MCF 10A (cell line): ENCODE measurements at places on chromosomes 4 and X. TPM values are rescaled to one million over a fixed set of nuclear protein-coding genes. Genes with fewer than 3 reads are reported as not detected.

DNA sequence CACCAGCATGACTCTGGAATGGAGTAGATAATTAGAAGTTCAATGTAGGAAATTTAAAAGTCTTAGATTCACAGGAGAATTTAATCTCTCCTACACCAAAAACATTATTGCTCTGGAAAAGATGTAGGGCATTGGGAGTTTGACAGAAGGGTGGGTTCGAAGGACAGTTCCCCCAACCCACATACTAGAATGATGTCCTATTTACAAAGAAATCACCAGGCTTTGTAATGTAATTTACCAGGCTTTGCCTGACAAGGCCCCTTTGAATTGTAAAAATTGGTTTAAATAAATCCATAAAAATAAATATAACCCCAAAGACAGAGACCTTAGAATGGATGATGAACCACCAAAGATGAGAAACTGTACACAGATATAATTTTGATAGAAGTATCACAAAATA is 399.2 kb upstream of the GRID2 start:
- DNase-seq = no peak

Gene ADH1A
- total RNA-seq = 0.21 TPM in 1 of 2 replicates, not detected in the other

DNA sequence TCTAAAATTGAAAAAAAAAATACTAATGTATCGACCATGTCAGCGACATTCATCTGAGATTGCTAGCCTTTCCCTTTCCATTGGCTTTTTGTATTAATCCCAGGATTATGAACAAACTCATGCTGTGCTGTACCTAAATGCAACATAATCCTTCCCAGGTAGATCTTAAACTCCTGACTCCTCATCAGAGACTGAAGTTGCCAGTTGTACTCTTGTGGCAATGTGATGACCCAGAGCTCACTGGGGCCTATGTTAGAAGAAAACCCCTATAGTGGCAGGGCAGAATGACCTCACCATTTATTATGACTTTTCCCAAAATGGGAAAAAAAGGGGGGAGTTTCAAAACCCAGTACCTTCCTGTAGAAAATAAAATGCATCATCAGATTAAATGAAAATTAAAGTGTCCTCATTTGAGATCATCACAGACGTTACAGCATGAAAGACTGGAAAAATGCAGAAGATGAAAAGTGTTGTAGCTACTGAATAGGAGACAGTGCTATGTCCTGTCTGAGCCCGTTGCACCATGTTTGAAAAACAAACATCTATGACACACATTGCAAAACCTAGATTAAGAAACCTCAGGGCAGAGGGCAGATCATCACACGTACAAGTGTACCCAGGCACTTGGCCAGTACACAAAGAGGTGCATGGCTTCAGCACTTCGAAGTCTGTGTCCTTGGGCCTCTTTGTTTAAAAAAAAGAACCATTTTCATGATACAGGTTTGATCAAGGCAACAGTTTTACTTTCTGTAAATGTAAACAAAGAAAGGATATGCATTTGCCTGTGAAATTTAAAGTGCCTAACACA is 6.8 kb upstream of the ACSL4 start:
- peak; percentile 83 for DNase-seq

Gene ELK1
- total RNA-seq = 48.8 and 51.7 TPM in 2 replicates

GRCh38 chrX:49053223-49054072 is 5.4 kb upstream of the CCDC120 start:
- no peak for DNase-seq

GRCh38 chrX:119417376-119417775 is 18.2 kb downstream of the SLC25A43 start:
- DNase-seq = no peak

- DNase-seq = no peak
Observed at GRCh38 chrX:17036171-17036961, 89.9 kb downstream of the REPS2 start.

DNA sequence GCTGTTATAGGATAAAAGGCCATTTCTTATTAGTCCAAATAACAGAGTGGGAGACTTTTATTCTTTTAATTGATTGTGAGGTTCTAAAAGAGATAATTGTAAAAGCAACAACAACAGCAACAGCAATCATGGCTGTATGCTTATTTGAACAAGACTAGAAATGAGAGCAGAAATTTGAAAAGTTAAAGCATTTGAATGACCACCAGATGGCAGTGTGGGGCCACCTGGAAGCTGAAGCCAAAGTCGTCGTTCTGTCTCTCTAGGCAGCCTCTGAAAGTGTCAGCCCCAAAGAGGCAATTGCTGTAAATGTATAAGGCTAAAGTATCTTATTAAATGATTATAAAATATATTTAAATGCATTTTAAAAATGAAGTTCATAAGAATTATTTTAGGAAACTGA is 42.2 kb downstream of the SH2D1A start:
- peak; percentile 61 for DNase-seq

DNA sequence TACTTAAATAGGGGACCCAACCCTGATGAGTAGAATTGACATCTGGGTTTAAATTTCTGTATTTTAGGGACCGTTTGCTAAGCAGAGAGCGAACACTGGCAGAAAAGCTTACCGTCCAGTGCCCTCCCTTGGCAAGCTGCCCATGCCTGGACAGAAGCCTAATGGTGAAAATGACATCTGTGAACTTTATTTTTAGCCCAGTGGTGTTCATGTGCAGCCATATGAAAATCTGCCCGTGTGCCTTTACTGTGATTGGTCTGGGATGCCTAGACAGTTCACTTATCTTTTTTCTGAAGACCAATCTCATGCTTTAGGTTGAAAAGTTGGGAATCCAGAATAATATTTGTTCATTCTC is 1.1 kb downstream of the STBD1 start:
- DNase-seq = no peak

DNA sequence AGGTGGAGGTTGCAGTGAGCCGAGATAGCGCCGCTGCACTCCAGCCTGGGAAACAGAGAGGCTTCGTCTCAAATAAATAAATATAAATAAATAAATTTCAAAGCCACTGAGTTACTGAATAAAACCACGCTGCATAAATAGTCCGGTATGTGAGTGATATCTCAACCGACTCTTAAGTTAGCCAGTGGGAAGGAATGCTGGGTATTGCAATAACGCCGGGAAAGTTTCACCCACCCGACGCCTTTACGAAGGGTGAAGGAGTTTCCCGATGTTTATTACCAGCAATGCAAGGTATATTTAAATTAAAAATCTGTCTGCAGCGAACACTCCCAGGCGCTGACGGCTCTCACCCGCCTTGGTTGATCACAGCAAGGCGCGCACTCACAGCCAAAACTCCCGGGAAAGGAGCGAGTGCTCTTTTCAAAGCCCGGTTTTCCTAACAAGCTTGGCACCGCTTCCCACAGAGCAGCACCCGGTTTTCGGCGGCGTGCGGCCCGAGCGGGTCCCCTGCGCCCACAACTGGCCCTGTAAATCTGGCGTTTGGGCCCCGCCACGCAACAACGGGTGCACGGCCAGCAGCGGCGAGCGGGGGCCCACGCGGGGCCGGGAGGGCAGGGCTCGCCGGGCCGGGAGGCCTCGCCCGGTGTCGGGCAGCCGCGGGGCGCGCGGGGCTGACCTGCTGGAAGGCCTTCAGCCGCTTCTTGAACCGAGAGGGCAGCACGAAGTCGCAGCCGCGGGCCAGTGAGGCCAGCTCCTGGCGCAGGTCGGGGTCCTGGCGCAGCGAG is 13.7 kb downstream of the PPP2R3B start:
- no peak for DNase-seq

DNA sequence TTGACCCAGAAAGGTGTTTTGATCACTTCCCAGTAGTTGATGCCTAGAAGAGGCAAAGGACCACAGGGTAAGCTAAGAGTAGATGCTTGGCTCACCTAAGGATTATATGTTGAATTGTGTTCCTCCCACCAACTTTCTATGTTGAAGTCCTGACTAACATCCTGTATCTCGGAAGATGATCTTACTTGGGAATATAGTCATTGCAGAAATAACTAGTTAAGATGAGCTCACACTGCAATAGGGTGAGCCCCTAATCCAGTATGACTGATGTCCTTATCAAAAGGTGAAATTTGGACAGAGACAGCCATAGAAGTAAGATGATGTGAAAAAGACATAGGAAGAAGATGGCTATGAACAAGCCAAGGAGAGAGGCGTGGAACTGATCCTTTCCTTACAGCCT is 3.3 kb upstream of the HMGB2 start:
- DNase-seq = no peak

DNA sequence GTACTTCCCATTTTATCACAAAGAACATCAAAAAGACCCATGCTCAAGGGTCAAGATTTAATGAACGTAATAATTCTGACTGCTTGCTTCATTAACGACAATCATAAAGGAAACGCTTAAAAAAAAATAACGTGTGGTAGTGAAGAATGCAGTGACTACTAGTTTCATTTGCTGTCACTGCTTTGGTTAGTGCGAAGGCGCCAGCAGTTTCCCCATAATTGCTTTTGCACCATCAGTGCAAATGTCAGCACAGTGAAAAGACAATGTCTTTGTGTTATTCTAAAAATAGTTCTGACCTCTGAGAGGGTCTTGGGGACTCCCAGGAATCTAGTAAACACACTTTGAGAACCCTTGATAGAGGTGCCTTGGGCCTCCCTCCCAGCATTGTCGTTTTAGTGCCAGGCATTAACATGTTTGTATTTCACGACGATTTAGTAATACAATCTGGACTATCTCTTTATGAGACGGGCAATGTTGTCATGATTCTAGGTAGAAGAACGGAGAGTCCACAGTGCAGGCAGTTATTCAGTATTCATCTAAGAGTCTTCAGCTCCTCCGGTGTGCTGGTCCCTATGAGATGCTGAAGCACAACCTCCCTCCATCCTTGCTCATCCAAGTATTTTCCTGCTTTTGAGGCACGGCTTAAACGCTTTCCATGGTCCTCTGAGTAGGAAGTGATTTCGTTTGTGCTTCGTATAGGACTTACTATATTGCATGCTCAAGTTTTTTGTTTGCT is 71.0 kb downstream of the AFF1 start:
- DNase-seq = no peak

DNA sequence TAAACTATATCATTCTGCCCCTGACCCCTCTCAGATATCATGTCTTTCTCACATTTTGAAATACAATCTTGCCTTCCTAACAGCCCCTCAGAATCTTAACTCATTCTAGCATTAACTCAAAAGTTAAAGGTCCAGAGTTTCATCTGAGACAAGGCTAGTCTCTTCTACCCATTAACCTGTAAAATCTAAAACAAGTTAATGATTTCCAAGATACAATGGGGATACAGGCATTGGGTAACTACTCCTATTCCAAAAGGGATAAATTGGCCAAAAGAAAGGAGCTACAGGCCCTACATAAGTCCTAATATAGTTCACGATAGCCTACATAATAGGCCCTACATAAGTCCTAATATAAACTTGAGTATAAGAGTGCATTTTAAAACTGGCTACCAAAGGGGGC is 18.9 kb downstream of the ADH6 start:
- no peak for DNase-seq

- DNase-seq = no peak
Observed at GRCh38 chrX:48532161-48532560, 7.4 kb upstream of the TBC1D25 start.

GRCh38 chr4:89193843-89194242 is 82.5 kb downstream of the TIGD2 start:
- DNase-seq = no peak

DNA sequence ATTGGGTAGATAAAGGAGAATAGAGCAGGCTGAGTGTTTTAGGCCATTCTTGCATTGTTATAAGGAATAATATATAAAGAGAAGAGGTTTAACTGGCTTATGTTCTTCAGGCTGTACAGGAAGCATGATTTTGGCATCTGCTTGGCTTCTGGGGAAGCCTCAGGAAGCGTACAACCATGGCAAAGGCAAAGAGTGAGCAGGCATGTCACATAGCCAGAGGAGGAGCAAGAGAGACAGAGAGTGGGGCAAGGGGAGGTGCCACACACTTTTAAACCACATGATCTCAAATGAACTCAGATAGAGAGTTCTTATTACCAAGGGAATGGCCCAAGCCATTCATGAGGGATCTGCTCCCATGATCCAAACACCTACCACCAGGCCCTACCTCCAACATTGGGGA is 4.4 kb upstream of the METTL14 start:
- no peak for DNase-seq

GRCh38 chrX:431056-431455 is 44.3 kb upstream of the PPP2R3B start:
- no peak for DNase-seq

DNA sequence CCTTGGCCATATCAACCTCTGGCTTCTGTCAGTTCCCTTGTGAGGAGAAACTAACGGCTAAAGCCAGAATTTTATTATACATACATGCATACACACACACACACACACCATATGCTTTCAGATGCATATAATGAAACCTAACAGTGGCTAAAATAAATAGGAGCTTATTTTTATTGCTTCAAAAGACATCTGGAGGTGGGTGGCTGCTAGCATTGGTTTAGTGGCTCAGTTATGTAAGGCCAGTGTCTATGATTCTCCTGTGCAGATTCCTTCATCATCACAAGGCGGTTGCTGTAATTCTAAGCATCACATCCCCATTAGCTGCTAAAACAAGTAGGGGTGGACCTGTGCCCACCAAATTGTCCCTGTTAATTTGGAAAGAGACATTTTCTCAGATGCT is 110.8 kb downstream of the MAPK10 start:
- DNase-seq = no peak

Gene SH3RF1
- 16.5 and 17.4 TPM in 2 replicates for total RNA-seq

DNA sequence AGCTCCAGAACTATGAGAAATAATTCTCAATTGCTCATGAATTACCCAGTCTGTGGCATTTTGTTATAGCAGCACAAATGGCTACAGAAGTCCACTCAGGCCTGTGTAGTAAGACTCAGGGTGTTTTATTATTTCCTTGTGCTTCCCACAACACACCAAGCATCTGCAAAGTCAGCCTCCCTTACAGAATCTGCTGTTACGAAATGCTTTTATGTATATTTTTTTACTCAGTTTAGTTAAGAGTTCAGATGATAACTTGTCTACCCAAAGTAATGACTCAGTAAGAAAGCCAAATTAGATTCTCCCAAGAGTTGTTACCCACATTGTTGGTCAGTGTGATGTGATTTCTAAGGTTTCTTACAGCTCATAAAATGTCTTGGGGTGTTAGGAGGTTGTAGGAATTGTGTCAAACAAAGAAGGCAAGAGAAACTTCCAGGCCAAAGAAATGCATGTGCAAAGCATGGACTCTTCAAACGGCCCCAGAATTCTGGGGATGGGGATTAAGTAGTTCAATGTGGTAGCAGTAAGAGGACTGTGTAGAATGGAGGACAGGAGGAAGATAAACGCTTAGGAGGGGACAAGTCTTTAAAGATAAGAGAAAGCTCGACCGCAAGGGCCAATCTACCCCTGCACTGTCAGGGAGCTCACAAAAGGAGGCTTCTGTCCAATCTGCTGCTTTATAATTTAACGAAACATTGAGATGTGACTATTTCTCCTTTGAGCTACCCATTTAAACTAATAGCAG is 35.4 kb upstream of the TMEM184C start:
- DNase-seq = peak; percentile 63

Gene CCDC120
- total RNA-seq = 10.3 and 14.4 TPM in 2 replicates

Gene SLIT2
- 8.4 and 10.2 TPM in 2 replicates for total RNA-seq
